Cardiac muscle cell (in vitro differentiated cells and primary cell): ENCODE measurements at places on chromosomes 1 and 21.

DNA sequence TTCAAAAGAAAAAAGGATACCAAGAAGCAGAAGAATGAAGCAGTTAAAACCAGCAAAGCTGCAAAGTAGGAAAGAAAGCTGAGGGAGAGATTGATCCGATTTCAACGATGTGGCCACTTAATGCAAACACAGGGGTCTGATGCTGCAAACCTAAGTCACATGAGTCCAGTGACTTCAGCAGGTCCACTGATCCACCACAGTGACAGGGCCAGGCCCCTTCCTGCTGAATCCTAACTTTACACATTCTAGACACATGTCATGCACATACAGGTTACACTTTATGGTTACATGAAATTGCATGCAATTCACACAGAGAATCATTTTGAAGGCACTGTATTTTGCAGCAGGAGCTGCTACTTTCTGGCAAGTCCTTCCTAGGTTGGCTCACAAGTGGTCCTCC lies 59.0 kb upstream of the LBR start:
- DNase-seq: no peak

DNA sequence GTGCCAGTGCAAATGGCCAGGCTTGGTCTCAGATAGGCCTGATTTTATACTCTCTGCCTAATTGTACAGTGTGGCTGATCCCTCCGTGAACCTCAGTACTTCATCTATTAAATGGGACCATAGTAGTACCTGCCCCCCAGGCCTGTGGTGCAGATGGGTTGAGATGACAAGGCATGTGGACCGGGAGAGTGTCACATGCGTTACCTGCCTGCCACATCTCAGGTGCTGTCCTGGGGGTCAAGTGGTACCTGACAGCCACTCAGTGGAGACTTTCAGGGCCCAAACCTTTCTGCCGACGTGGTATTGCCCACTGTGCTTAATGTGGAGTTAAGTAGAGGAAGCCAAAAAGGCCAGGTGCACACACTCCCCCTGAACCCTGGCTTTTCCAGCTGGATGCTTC lies 197.3 kb downstream of the FOXD2 start:
- DNase-seq: no peak

GRCh38 chr1:67540733-67541125 lies 110.5 kb upstream of the SERBP1 start:
- no peak for DNase-seq

GRCh38 chr1:227749916-227750710 lies 14.9 kb downstream of the SNAP47 start:
- no peak for DNase-seq

DNA sequence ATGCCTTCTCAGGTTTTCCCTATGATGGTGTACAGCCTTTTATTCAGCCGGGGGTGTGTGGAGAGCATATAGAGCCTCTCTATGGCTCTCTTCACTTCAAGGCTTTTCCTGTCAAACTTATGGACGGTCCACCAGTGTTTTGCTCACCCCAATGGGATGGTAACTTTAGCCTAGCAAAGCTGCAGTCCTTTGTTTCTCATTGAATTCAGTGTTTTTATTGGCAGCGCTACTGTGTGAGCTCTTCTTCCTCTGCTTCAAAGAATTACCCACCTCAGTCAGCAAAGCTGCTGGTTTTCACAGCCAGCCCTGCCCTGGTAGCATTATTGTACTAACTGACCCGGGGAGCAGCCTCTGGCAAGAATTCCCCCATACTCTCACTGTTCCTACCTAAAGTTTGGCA lies 145.3 kb upstream of the RRP15 start:
- DNase-seq: no peak

DNA sequence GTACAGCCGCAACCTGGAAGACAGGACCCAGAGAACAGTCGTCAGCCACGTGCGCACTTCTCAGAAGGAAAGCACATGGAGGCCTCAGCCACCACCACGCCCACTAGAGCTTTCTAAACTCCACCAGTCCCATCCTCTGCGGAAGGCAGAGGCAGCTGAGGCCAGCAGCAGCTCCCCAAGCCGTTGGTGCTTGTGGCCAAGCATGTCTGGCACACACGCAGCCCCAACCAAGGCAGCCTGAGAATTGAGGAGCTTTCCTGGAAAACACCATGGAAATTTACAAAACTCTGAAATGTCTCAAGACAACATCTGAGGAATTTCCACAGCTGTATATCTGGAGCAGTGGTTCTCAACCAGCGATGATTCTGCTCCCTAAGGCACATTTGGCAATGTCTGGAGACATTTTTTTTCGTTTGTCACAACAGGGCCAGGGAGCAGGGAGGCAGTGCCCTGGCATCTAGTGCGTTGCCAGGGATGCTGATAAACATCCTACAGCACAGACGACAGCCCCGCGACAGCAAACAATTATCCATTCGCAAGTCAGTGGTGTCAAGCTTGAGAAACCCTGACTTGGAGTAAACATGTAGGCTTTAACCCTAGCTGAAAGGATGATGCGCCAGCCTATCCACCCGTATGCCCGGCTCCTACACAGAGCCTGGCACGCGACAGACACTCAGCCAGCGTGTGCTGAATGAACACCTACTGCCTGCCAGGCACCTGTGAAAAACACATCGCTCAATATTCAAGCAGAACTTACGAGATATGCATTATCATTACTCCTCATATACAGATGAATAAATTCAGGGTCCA lies 24.7 kb downstream of the NPHP4 start:
- DNase-seq: no peak

DNA sequence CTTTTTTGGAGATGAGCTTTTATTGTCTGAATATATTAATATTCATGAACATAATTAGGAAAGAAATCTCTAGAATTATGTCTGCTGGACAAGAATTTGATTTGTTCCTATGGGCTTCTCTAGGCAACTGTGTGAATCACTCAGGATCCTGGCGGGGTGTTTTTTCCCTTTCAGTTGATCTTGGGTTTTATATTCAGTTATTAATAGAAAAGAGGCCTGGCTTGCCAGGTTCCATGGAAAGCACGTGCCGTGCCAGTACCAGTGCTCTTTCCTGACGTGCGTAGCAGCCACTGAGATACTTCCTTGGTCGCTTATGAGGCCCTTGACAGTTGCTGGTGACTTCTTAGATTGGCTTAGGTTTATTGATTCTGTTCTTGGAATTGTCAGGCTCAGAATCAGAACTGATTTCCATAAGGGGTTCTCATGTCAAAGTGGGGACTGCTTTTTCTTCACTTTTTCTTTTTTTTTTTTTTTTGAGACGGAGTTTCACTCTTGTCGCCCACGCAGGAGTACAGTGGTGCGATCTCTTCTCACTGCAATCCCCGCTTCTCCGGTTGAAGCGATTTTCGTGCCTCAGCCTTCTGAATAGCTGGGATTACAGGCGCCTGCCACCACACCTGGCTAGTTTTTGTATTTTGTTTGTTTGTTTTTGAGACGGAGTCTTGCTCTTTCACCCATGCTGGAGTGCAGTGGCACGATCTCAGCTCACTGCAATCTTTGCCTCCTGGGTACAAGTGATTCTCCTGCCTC lies 48.7 kb upstream of the KIF1B start:
- no peak for DNase-seq

DNA sequence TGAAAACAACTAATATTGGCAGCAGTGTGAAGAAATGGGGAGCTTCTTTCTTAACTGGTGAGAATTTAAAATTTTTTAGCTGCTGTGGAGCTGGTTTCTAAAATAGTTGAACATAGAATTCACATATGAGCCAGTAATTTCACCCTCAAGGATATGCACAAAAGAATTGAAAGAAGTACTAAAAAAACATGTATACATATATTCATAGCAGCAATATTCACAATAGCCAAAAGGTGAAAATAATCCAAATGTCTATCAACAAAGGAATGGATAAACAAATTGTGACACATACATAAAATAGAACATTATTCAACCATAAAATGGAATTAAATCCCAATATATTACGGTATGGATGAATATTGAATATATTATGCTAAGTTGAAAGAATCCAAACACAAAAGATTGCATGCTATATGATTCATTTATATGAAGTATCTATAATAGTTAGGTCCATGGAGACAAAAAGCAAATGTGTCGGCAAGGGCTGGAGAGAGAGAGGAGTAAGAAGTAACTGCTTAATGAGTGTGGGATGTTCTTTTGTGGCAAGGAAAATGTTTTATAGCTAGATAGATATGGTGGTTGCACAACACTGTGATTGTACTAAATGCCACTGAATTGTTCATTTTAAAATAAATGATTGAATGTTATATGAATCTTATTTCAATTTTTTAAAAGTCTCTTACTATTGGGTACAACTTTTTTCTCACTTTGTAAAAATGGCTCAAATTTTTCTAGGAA lies 14.8 kb upstream of the COL11A1 start:
- DNase-seq: no peak

DNA sequence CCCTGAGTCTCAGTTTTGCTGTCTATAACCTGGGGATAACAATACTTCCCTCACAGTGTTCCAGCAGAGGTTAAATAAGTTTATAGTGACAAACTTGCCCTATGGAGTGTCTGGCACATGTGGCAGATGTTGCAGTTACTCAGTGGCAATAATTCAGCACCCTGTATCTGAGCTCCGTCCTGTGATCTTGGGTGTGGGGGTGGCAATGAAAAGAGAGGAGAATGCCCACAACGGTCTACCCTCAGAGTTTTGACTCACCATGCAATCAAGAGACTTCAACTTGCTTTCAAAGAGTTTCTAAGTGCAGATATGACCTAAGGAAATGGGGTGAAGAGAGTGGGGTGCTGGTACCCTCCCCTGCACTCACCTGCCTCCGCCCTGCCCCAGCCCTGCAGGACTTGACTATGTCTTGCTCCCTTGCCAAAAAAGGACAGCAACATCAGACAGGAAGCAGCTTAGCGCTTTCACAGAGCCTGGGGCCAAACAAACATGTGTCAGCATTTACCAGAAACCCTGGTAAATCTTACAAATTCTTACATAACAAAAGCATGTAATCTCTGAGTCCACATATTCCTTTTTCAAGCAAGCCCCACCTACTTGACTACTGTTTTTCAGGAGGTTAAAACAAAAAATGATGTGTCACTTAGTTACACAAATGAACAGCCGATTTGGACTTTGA lies 185.1 kb upstream of the CAMK1G start:
- DNase-seq: no peak

DNA sequence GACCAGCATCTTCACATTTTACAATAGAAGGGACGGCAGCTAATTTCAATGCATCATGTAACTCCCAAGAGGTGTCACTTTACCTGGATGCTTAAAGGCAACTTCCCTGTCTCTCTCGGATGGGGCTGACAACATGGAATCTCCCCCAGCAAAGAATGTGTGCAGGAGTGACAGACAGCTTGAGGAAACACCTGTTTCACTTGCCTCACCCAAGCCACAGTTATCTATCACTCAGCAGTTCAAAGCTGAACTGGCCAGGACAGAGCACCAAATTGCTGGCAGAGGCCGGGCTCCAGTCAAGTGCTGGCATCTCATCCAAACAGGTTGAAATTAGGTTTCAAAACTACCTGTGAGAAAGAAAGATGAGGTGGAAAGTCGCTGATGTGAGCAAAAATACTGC lies 538.0 kb upstream of the PLXNA2 start:
- no peak for DNase-seq

DNA sequence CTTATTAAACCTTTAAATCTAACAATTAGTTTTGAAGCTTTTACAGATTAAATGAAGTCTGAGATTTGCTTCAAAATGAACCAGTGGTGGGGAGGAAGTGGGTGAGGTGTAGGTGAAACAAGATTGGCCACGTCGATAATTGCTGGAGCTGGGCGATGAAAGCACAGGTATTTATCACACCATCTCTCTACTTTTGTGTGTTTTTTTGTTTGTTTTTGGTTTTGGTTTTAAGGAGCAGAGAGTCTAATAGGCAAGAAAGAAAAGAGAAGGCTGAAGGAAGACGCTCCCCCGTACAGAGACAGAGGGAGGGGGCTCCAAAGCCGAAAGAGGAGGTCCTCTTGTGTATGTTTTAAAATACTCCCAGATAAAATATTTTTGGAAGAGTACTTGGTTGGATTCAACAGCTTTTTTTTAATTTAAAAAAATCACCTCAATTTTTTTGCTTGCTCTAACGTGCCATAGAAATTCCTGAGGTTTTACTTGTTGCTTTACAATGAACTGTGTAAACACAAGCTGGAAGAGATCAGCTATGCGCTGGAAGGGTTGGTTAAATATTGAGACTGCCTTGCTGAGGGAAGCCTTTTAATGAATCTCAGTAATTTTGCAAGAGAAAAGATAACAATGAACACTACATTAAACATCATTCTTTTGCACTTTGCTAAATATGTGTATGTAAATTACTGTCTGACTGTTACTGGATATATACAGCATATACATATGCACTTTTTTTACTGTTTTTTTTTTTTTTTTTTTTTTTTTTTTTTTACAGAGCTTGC lies 6.7 kb upstream of the LGALS8 start:
- DNase-seq: no peak

DNA sequence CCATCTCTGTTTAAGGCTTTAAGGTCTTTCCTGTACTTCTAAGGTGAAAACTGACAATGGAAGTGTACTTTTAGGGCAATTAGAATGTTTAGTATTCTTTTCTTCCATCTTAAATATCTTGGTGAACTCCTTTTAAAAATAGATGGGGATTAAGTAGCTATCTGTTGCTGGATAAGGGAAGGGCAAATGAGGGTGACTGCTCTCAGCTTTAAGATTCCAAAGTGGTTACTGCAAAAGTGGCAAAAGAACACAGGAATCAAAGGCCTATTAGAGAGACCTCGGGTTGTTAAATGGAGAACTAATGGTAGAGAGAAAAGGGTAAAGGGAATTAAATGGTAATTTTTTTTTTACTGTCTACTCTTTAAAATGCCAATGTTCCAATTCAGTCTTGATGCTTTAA lies 774.1 kb upstream of the B3GALT2 start:
- no peak for DNase-seq

DNA sequence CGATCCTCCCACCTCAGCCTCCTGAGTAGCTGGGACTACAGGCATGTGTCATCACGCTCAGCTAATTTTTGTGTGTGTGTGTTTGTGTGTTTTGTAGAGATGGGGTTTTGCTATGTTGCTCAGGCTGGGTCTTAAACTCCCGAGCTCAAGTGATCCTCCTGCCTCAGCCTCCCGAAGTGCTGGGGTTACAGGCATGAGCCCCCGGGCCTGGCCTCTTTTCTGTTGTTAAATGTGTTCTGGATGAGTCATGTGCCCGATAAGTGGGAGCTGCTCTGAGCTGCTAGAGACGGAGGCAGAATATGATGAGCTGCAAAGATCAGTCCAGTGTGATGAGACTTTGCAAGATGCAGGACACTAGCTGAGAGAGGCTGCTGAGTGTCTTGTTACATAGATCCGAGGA lies 75.5 kb downstream of the VPS13D start:
- DNase-seq: peak; percentile 43

DNA sequence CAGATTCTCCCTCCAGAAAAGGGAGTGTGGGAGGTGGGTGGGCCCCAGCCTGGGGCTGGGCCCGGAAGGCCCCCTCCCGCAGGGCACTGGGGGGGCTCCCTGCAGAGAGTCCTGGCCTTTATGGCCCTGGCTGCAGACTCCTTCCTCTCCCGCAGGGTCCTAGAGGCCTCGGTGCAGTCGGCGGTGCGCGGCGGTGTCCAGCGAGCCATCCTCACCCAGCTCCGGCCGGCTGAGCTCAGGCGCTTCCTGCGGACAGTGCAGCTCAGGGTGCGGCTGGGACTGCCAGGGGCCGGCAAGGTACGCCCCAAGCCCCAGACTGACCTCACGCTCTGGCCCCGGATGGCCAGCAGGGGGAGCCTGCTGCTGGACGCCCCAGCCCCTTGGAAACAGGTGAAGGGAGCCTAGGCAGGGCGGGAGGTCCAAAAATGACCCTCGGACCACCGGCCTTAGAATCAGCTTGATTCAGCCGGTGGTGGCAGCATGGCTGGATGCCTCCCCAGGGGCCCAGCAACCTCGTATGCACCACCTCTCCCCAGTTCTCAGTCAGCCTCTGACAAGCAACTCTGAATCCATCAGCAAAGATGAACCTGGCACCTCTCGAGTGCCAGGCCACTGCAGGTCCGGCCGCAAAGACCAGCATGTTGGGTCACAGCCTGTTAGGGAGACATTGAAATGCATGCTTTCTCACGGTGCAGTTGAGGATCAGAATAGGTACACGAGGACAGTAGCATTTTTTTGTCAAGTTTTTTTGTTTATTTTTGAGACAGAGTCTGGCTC lies 20.6 kb downstream of the MTHFR start:
- DNase-seq: peak; percentile 80
